Activated CD4-positive, alpha-beta memory T cell treated with anti-CD3 and anti-CD28 coated beads, Interleukin-2, amount 10 ng/mL, durations not matched to agents 7 days and 5 days (primary cell): ENCODE measurements at places on chromosomes 5 and 9.

DNA sequence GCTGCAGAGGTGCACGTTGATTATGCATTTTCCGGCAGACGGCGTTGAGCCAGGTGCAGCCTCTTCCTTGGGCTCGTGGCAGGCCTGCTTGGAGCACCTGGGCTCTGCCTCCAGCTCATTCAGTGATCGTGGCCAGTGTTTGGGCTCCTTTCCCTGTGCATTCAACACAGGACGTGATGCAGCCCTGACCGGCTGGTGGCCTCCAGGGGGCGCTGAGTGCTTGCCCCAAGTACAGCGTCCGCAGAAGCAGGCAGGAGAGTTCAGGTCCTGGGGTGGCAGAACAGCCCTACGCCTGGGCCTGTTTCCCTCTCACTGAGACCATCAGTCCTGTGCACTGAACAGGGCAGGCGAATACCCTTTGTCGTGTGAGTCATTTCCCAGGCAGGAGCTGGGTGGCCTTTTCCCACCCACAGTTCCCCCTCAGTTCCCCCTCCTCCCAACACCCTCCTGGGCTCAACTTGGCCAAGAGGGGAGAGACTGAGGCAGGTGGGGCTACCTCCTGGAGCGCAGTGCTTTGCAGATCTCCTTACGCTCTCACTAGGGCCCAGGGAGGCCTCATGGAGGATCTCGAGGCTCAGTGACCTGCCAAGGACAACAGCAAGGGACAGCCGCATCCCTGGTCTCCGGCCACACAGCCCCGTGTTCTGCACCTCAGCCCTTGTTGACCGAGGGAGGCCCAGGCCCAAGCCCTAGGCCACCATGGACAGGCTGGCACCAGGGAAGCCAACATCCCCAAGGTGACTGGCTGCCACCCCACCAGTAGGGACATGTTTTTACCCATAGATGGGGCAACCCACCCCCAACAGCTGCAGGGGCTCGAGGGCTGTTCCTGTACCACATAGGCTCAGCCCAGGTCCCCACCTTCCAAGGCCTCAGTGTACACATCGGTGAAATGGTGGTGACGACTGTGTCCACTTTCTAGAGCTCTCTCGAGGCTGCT lies 52.9 kb downstream of the LRSAM1 start:
- DNase-seq: peak; percentile 85

DNA sequence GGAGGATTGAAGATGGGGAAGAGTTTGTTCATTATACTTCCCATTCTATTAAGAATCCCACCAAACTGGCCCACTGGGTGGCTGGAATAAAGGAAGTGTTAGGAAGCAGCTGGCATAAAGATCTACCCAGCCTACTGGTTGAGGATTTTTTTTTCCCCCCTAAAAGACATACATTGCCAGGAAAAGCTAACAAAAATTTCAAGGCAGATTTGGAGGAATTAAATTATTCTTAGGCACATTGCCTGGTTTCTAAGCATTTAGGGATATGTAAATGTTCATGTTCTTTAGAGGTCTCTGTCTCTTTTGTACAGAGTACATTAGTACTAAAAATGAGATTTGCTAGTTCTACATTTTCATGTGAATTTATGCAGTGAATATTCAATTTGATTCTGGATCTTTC lies 8.3 kb downstream of the PIK3R1 start:
- DNase-seq: no peak

GRCh38 chr5:123855609-123856008 lies 343.6 kb downstream of the CSNK1G3 start:
- no peak for DNase-seq

DNA sequence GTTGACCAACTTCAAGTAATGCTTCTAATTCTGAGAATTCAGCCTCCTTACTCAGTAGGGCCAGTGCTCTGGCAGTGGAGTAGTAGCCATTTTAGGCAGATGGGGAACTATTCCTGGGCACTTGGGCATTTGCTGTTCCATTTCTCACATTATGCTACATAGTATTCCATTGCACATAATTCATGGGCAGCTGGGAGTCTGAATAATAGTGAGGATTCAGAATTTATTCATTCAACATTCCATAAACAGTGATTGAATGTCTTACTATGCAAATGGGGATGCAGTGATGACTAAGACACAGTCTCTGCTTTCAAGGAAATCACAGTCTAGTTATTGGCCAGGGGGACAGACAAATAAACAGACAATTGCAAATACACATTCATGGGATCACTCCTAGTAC lies 301.0 kb upstream of the KCNN2 start:
- DNase-seq: no peak

GRCh38 chr5:17005107-17005828 lies 69.2 kb upstream of the MYO10 start:
- no peak for DNase-seq

DNA sequence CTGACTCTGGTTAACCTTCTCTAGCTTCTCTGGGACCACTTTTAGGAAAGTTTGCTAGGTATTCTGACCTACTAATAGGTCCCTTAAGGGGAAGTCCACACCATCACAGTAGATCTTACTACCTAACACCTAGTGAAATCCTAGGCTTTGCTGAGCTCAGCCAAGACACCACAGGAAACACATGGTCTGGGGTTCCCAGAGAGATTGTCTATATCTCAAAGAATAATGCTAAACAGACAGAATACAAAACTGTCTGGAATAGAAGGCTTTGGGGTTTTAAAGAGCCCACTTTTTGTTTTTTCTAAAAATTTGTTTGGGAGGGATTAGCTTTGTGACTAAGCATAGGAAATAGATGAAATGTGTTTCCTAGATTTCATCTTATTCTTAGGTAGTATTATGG lies 395.1 kb downstream of the ARHGEF28 start:
- no peak for DNase-seq

- DNase-seq: peak; percentile 29
Measured at GRCh38 chr9:135906291-135907005, 898 bp downstream of the CAMSAP1 start.

- DNase-seq: no peak
Measured at GRCh38 chr5:163437011-163437308, 435 bp upstream of the CCNG1 start.

- no peak for DNase-seq
Measured at GRCh38 chr9:83588256-83588655, 34.7 kb upstream of the IDNK start.

DNA sequence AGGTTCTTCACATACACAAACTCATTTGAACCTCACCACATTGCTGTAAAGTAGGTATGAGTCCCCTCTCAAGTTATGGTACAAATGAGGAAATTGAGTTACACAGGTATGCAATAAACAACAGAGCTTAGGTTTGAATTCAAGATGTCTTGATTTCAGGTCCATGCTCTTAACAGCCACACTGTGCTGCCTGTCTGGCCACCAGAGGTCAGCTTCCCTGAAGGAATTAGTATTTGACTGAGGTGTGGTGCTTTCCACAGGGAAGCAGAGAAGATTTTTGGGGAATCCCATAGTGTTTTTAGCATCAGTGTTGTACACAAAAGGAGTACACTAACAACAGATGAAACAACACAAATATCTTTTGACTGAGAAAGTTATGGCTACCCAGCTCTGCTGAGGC lies 94.4 kb upstream of the ITGA1 start:
- DNase-seq: peak; percentile 33

GRCh38 chr5:181100121-181100875 lies 30.7 kb downstream of the OR2V1 start:
- DNase-seq: no peak

DNA sequence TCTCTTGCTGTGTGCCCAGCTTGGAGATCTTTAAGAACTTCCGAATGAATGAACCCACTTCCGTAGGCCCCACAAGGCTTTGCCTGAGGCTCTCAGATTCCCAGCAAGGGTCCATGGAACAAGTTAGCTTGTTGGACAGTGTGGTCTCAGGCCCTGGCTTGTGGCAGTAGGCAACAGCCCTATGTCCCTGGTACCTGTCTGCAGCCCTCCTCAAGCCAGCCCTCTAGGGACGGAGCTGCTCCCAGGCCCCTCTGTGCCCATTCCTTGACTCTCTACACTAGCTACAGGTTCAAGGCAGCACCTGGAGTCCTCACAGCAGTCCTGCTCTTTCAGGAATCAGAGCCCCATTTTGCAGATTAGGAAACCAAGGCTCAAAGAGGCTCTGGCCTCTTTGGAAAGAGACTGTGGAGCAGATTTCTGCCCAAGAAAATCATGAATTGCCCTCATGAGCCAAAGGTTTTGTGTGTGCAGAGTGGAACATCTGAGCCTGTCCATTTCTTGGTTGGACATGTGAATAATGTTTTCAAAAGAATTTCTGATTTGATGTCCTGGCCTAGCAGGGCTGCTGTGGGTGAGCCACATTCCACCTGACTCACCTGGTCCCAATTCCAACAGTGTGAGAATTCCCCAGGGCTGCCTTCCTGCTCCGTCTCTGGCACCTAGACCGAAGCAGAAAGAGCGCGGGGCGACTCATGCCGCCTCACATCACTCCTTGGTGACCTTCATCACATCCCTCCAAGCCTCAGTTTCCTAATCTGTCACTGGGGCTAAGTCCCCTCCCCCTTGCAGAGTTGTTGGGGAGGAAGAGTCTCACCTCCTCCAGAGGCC lies 131.7 kb downstream of the BARX1 start:
- DNase-seq: no peak

DNA sequence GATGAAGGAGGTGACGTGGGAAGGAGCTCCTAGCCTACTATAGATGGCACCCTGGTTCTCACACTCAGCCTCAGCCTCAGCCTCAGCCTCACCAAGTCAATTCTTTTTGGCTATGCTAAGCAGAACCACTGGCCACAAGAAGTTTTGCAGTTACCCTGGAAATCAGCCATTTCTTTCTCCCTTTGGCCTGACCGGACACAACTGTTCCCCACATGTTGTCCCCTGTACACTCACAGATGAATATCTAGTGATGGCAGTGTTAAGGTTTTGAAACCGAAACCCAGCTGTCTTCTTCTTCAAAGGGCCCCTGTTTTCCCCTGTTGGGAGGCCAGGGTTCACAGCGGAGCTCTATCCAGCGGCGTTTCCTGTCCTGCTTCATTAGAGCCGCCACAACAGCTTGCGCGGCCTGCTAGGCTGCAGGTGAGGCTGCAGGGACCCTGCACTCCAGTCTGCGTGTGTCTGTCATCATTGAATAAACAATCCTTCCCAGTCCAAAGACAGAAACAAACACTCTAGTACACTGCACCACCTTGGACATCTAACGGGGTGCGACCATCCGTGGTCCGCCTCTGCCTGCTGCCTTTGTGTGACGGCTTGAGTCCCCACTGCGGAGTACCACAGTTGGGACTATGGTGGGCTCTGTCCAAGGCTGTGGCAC lies 250.5 kb downstream of the DENND1A start:
- DNase-seq: no peak

- DNase-seq: no peak
Measured at GRCh38 chr9:130714586-130715110, 21.1 kb downstream of the EXOSC2 start.

DNA sequence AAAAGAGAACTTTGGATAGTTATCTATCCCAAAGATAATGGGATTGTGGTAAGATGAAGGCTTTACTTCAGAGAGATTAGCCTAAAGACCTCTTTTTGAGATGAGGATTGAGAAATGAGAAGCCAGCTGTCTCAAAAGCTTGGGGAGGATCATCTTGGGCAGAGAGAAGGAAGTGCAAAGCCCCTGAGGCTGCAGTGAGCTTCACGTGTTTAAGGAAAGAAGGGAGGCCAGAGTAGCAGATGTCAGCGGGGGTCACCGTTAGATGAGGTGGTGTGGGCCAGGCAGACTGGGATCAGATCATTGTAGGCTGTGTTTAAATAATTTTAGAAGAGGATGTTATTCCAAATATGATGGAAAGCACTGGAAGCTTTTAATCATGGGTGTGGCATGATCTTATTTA lies 270.1 kb downstream of the ARHGEF28 start:
- DNase-seq: no peak

- DNase-seq: no peak
Measured at GRCh38 chr5:143084407-143084806, 314.2 kb downstream of the ARHGAP26 start.

DNA sequence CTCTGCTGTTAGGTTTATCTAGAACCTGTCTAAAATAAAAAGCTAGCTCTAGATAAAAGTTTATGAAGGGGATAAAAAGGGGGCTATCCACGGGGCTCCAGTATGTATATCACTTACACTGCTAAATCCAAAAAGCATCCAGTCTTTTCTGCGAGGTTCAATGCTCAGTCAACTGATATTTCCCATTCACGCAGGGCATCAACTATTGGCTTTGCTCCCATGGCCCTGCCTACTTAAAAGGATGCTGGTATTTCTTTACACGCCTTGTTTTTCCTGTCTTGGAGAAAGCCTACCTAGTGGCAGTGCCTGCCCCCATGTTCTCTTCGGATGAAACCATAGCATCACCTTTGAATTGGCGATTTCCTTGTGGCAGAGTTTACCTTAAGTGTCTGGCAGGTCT lies 8.1 kb downstream of the SPRY4 start:
- no peak for DNase-seq

DNA sequence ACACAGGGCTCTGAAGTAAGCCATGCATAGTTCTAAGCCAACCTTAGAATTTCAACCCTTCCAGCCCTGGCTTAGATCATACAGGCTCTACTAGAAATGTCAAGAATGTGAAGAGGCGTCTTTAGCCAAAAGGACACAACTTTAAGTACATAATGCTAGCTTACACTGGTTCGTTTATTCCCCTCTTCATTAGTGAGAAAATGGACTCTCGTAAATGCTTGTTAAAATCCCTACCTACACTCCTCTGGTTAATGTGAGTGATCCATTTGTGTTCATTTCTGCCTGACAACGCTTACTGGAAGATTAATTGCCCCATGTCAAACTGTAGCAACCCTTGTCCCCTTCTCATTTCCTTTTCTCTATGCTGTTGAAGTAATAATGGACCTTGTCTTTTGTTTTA lies 149.3 kb upstream of the POU5F2 start:
- no peak for DNase-seq

DNA sequence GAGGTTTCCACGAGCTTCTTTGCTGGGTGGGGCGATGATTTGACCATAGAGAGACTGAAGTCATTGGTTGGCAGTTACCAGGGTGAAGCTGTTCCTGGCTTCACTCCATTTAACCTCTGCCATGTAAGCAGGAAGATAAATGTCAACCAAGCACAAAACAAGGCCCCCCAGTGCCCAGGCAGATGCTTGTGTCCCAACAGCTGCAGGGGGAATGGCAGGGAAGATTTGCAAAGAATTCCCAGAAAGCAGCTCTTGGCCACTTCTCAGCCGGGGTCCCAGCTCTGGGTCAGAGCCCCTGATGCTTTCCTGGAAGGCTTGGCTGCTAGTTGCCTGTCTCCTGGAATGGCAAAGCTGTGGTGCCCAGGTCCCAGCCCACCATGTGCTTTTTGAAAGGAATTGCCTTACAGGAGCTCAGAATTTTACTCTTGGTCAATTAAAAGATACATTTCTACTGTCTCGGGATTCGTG lies 383.4 kb downstream of the ENC1 start:
- no peak for DNase-seq

- no peak for DNase-seq
Measured at GRCh38 chr5:28305891-28306290, 1267.5 kb upstream of the CDH9 start.

GRCh38 chr9:84781931-84782866 lies 112.7 kb downstream of the NTRK2 start:
- DNase-seq: no peak
